ENCODE measurements at places on chromosomes 3 and 15.

GRCh38 chr3:134406331-134407238 lies 32.3 kb upstream of the AMOTL2 start:
- no peak for DNase-seq

- no peak for DNase-seq
Measured at GRCh38 chr3:68306571-68306970, 625.8 kb downstream of the TAFA4 start.

DNA sequence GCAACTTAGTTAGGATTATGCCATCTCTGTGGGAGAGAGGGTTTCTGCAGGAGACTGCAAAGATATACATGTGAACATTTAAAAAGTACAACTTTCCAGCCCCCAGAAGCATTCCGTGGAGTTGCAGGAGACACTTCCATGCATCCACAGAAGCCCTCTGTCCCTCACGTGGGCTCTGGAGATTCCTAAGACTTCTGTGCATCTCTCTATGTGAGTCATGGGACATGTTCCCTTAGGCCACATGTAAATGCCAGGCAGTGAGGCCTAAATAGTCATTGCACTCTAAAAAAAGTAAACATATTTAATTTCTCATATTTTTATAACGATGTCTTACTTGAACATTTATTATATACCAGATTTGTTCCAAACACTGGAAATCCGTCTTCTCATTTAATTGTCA lies 126.5 kb upstream of the ROPN1 start:
- DNase-seq: no peak

DNA sequence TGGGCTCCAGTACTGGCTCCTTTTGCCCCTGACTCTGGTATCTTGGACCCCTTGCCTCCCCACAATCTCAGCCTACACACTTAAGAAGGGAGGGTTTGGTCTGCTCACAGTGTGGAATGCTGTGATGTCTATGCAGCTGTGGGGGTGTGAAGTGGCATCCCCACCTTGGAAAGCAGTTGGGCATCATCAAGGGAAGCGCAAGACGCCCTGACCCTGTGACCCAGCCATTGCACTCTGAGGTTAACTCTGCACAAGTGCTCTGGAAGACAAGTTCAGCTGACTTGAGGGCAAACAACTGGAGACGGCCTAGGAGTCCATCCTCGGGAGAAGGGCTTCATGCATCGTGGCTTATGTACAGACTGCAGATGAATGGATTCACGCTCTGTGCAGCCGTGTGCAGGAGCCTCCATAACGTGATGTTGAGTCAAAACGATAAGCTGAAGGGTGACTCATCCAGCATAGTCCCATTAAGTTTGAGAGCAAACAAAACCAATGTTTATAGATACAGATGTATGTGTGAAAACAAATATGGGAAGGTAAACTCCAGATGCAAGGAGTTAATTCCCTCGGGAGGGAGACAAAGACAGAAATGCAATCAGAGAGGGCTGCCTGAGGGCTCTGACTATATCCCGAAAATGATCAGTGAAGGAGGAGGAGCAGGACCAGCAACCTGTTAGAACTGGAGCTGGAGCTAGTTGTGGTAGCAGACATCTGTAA lies 86.8 kb downstream of the LSM3 start:
- DNase-seq: no peak

DNA sequence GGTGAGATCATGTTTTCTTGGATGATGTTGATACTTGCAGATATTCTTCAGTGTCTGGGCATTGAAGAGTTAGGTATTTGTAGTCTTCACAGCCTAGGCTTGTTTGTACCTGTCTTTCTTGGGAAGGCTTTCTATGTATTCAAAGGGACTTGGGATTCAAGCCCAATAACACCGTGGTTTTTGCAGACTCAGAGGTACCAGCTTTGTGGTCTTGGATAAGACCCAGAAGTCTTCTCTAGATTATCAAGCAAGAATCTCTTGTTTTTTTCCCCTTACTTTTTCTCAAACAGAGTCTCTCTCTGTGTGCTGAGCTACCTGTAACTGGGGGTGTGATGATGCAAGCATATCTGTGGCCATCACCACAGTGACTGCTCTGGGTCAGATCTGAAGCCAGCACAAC lies 42.7 kb upstream of the CCK start:
- DNase-seq: no peak

GRCh38 chr3:116000311-116000710 lies 377.0 kb downstream of the GAP43 start:
- DNase-seq: peak; percentile 3

DNA sequence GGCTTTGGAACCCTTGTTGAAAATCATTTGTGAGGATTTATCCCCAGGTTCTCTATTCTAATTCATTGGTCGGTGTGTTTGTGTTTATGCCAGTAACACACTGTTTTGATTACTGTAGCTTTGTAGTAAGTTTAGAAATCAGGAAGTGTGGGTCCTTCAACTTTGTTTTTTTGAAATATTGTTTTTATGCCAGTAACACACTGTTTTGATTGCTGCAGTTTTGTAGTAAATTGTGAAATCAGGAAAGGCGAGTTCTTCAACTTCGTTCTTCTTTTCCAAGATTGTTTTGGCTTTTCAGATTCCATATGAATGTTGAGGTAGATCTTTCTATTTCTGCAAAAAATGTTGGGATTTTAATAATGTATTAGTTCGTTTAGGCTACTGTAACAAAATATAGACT lies 314.6 kb downstream of the RPLP1 start:
- DNase-seq: no peak

DNA sequence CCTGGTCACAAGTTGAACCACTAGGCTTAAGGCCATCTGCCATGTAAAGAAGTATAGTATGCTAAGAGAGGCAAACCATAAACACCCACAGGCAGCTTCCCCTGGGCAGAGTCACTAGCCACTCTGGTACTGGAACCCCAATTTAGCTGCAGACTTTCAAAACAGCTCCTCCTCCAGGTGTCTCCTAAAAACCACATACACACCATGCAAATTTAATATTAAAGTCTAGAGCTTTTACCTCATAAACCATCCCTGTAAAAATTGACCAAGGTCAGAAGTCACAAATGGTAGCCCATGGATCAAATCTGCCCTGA lies 99.1 kb upstream of the STT3B start:
- DNase-seq: no peak

DNA sequence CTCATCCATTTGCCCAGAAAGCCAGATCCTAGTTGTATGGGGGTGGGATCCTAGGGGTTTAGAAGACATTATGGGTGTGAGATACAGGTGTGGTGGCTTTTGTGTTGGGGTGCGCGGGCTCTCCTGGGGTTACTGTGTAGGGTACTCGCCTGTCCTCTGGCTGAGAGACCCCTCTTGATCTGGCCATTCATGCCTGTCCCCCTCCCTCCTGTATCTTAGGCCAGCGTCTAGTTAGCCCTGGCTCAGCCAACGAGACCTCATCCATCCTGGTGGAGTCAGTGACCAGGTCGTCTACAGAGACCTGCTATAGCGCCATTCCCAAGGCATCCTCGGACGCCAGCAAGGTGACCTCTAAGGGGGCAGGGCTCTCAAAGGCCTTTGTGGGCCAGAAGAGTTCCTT lies 41.4 kb downstream of the DNASE1L3 start:
- DNase-seq: no peak

GRCh38 chr3:127784865-127785710 lies 37.2 kb downstream of the MGLL start:
- DNase-seq: no peak

GRCh38 chr15:77650265-77650664 lies 17.6 kb upstream of the LINGO1 start:
- peak; percentile 32 for DNase-seq

DNA sequence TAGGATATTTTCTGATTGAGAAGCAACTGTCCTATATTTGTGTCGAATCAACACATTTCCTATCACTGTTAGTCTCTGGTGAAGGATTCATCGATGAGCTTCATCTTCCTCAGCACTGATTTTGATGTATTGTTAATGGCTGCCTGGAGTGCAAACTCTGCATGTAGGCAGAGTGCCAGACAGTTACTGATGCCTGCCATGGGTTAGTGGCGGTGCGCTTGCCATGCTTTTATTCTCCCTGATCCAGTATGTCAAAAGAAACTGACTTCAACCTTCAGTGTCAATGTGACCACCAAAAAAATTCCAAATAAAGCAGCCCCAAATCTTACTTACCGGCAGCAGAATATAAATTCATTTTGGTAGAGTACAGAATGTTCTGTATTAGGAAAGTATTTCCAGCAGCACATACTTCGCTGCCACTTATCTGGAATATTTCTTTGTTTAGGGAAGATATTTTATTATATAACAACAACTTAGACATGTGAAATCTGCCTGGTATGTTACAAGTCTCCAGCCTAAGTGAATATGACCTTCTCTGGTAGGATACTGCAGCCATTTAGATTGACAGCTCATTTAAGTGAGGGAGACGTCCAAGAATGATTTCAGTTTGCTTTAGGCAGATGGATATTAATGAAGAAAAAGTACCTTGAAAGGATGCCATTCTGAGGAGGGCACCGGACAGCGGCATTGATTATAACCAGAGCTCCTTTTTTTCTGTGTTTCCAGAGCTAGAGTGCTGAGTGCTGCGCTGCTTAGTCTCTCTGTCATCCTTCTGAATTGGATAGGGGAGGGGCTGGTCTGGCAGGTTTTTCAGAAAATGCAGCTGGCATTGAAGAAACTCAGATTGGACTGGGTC lies 59.9 kb downstream of the ARHGEF26 start:
- DNase-seq: no peak

DNA sequence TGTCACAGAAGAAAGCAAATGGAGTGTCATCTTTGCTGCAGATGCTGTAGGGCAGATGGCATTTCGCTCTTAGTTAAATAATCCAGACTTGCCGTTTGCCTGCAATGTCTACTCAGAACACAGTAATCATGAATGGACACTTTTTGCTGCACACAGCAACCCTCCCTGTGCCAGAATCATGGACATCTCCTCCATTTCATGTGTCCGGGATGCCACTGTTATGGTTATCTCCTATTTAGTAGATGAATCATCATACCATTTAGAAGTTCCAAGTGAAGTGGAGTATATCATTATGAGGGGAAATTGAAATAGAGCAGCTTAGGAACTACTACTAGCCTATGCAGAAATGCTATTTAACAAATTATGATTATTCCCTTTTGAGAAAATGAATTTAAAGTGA lies 118.5 kb downstream of the DUT start:
- no peak for DNase-seq

DNA sequence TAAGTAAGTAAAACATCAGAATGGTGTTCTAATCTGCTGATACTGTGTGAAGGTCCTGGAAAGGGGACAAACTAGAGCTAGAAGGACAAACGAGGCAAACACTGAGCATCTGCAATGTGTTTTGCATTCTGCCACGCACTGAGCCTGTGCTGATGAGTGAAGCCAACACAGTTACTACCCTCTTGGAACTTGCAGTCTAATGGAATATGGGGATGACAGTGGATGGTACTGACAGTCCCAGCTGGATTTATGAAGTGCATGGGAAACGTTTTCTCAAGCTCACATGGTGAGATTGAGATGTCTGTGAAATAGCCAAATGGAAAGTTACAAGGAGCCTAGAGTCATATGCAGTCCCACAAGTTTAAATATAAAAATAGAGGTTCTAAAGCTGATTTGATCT lies 86.6 kb downstream of the FOXB1 start:
- DNase-seq: no peak

GRCh38 chr3:3200632-3201212 lies 21.2 kb upstream of the CRBN start:
- DNase-seq: no peak

GRCh38 chr3:140163159-140163763 lies 228.3 kb downstream of the CLSTN2 start:
- no peak for DNase-seq

GRCh38 chr3:36678216-36679013 lies 85.9 kb downstream of the DCLK3 start:
- DNase-seq: no peak

DNA sequence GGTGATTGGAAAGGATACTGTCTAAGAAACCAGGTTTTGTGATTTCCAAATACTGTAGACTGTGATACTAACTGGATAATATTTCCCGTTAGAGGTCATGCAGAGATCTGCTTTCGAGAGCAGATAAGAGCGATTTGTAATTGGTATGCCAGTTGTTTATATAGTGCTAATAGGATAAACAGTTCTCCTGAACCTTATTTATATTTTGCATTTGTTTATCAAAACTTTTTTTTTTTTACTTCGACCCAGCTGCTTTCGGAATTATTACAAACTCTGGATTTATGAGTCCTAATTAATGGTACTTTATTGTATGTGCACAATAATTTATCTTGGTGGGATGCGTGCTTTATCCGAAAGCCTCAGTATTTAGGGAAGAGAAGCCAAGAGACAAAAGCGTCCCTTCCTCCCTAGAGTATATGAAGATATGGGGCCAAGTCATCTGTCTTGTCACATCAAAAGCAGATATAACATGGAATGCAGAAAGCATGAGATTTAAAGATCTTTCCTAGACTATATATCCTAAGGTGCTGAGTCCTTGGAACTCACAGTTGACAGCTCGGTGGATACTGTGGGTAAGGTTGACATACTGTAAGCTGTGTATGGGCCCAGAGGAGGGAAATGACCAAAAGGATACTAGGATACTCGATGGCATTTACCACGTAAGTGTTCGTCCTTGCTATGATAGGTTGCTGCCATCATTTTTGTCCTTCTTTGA lies 62.2 kb downstream of the SMAD6 start:
- DNase-seq: no peak

DNA sequence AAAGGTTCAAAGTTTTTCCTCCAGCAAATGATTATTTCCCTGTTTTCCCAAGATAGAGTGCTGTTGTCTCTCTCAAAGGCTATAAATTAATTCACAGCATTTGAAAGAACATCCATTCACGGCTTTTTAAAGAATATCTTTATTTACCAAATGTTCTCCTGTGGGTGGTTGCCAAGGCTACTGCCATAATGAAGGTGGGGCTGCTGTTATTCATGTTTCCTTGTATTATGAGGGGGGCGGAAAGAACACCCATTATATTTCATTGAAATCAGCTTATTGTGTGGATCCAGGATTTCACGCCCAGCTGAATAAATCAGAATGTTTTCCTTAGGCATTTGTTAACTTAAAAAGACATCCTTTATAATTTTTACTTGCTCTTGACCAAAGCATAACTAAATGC lies 10.1 kb downstream of the SRP14 start:
- DNase-seq: no peak

DNA sequence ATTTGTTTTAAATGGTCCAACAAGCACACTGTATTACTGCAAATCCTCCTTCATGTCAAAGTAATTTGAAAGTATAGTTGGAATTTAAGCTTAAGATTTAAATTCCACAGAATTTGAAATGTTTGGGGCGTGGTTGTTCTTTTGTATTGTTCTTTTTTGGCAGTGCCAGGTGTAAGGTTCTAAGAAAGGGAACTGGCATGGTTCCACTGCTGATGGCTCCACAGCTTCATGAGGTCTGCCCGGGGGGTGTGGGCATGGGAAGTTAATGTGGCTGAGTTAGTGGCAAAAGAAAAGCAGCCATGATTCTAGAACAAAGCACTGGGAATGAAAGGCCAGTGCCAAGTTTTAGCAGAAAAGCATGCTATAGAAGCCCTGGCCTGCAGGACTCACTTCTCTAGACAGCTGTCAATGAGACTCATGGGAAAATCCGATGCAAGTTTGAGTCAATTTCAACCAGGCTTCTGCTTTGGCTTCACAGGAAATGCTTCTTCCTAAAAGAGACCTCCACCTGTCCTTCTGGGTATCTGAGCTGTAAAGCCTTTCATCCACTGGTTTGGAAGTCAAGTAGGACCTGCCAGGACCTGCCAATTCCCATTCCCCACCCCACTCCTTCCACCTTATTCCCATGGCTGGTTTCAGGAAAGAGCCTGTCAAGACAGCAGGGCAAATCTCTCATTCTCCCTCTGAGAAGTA lies 18.9 kb downstream of the CDCP1 start:
- no peak for DNase-seq

All from NK-92 treated with Interleukin-12 subunit alpha and Interleukin-12 subunit beta, amount 100 ng/mL, for 24 hours (cell line).